Dermis blood vessel endothelial cell (primary cell): ENCODE measurements at places on chromosomes 1 and 21. TPM values are rescaled to one million over a fixed set of nuclear protein-coding genes. Genes with fewer than 3 reads are reported as not detected.

DNA sequence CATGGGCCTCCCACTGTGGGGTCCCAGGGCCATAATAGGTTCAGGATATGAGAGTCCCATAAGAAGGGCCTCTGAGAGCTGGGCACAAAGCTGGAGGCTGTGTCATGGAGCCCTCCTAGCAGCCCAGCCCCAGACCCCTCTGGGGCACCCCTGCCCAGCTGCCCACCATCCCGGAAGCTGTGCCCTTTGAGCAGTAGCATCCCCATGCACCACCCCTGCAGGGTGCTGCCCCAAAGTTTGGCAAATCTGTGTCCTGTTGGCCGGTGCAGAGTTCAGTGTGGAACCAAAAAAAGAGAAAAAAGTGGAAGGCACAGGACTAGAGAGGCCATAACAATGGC, 17.6 kb downstream of the TNNT2 start:
- DNase-seq: no peak

- no peak for DNase-seq
These were observed 16.0 kb downstream of the FNBP1L start for GRCh38 chr1:93463960-93464359.

DNA sequence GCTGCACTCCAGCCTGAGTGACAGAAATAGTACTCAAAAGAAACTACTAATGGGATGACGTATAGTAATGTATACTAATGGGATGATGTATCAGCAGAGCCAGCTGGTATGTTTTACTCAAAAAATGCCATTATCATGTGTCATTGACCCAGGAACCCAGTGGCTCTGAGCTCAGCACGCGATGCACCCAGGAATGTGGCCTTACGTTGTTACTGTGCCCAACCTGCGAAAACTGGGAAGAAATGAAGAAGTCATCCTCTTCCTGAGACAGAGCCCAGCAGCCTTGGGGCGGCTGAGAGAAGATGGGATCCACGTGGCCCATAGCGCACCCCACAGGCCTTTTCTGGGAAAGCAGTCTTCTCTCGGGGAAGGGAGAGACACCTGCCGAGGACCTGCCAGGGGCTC, 8.8 kb downstream of the UBE2J2 start:
- peak; percentile 62 for DNase-seq

DNA sequence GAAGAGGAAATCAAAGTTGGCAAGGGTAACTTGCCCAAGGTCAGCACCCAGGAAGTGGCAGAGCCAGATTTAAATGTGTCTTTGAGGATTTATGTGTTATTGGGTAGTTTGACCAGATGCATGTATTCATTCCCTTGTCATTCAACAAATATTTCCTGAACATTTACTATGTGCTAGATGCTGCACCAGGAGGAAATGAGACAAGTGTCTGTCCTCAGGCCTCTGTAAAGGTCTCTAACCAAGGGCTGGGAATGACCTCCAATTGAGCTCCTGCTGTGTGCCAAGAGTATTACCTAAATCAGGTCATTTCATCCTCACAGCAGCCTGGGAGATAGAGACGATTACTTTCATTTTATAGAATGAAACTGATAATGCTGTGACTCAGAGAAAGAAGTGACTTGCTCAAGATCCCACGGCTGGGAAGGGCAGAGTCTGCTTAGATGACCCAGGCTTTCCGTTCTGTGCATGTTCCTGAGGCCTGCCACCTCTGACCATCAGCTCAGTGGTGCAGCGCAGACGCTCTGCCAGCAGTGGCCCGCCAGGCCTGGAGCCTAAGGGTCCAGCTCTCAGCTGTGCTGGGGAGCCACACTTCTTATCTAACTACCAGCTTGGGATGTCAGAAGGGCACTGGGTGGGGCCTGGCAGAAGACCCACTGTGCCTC, 3.5 kb upstream of the TTC22 start:
- no peak for DNase-seq

DNA sequence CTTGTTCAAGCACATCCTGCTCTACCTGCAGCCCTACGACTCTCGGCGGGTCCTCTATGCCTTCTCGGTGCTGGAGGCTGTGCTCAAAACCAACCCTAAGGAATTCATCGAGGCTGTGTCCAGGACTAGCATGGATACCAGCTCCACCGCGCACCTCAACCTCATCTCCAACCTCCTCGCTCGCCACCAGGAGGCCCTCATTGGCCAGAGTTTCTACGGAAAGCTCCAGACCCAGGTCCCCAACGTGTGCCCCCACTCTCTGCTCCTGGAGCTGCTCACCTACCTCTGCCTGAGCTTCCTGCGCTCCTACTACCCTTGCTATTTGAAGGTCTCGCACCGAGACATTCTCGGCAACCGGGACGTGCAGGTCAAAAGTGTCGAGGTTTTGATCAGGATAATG, 74.3 kb upstream of the MORC3 start:
- DNase-seq: no peak

DNA sequence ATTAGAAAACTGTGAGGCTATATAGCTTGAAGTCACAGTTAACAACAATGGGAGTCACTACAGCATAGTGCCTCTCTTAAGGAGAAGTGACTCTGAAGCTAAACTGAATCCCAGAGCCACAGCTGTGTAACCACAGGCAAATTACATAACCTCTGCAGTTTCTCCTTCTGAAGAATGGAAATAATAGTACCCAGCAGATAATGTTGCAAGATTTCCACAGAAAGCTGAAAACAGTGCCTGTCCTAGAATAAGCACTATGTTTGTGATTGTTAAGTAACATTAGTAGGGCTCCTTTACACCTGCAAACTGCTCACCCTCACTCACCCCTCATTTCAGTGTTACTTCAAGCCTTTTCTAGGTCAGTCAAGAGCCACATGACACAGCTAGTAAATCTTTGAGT, 886.7 kb downstream of the PLA2G4A start:
- DNase-seq: no peak

KCNK1 gene
- total RNA-seq: 0.17 TPM in 1 of 2 replicates, not detected in the other

- DNase-seq: peak; percentile 42
These were observed 15.3 kb downstream of the CLCC1 start for GRCh38 chr1:108947871-108948525.

GRCh38 chr1:204503122-204503912, 8.7 kb upstream of the PIK3C2B start:
- DNase-seq: peak; percentile 84

GJB5 gene
- 0.17 TPM in 1 of 2 replicates, not detected in the other for total RNA-seq

DNA sequence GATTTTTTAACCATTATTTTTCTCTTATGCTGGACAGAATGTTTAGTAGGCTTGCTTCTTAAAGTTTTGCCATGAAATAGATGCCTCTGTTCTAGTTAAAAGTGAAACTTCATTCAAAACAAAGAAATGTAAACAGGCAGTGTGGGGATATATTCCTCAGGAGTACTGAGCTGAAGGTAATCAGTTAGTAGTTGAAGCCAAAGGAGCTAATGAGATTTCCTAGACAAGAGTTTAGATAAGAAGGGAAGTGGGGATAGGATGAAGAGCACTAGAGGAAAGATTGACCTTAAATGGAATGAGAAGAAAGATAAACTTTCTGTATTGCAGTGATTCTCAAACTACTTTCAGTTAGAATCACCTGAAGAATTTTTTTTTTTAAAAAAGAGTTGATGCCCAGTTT, 23.9 kb downstream of the PRRC2C start:
- DNase-seq: no peak

DNA sequence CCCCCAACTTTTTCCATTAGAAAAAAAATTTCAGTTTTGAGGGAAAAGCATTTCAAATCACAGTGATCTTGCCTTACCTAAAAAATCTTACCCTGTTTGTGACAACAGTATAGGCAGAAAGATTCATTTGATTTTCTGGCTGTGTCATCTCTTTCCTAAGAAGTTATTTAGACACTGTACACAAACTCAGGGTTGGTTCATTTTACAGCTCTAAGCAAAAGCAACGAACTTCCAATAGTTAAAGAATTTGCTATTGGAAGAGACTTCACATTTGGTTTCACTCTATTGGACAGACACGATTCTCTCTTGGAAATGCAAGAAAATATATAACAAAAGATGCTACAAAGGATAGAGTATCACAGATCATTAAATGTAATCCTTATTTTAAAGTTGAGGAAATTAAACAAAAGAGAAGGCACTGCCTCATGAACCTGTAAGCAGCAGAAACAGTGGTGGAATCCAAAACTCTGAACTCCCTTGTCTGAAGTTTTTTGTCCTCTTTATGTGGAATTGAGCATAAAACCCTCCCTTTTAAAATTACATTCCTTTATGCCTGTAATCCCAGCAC, 20.8 kb downstream of the EYA3 start:
- DNase-seq: no peak

- DNase-seq: no peak
These were observed 397.7 kb upstream of the POU3F1 start for GRCh38 chr1:38444311-38444710.

- peak; percentile 12 for DNase-seq
These were observed 66.3 kb downstream of the CNST start for GRCh38 chr1:246632281-246633168.

PGLYRP3 gene
- not detected in 2 replicates for total RNA-seq

DNA sequence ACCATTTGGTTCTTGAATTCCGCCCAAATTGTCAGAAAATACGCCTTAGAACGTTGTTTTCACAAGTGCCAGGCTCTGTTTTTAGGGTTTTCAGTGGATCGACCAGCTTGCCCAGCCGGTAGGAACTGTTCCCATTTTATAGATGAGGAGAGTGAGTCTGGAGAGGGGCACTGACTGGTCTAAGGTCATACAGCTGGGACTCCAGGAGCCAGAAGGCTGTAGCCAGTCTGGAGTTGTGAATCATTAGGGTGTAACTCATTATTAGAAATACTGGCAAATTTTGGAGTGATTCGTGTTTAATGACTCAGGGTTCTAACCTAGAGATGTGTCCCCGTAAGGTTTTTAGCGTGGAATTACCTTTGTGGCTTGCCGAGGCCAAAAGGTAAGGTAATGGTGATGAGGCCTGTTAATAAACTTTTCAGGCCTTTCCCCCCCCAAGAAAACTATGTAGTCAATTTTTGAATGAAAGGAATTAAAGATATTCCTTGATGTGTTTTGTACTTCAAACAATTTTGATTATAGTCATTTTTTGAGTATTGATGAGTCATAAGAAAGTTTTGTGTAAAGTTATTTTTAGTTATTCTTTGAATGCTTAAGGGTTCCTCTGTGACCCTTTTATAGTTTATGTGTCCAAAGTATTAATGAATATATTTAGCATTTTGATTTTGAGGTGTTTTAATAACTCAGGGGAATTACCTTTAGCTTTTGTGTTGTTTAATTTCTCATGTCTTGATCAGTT, 2.1 kb downstream of the DYRK1A start:
- DNase-seq: peak; percentile 52

DNA sequence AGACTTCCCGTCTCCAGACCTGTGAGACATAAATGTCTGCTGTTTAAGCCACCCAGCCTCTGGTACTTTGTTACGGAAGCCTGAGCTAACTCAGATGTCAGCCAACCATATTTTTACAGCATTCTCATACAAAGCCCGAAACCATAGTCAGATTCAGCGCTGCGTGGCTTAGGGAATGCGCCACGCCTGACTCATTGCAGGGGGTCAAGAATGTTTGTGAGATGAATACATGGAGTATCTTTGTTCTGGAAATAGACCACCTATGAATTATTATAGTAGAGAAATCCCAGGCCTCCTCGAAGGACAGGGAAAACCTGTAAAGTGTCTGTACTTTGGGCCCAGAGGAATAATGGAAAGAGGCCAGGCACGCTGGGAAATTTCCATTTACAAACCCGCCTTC, 434.8 kb downstream of the CAMTA1 start:
- DNase-seq: no peak

DNA sequence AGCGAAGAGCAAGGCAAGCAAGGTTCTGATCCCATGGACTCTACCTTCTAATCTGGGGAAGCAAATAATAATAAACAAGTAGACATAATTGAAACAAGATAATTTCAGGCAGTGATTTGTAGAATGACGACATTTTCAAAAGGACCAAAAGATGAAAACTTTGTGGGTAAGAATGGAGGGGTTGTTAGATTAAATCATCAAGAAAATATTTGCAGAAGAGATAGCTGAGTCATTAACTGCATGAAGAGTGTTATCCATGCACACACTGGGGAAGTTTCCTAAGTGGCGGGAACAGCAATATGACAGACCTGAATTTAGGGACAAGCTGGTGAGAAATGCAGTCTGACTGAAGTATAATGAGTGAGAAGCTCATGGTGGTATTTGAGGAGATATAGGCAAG, 583.1 kb upstream of the RGS18 start:
- no peak for DNase-seq

KRTAP10-8 gene
- total RNA-seq: not detected in 2 replicates

GRCh38 chr21:41648591-41649031, 118.2 kb downstream of the RIPK4 start:
- DNase-seq: no peak

GRCh38 chr1:205284420-205285144, 37.0 kb downstream of the NUAK2 start:
- peak; percentile 98 for DNase-seq

DNA sequence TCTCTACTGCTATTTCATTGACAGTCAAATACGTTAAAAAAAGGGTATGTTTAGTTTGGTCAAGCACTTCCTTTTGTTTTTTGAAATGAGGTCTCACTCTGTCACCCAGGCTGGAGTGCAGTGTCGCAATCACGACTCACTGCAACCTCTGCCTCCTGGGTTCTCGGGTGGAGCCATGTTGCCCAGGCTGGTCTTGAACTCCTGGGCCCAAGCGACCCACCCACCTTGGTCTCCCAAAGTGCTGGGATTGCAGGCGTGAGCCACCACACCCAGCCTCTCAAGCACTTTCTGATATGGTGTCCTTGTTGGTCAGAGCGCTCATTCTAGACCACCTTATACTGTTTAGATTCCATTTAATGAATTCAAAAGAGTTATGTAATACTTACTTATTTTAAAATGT, 20.9 kb upstream of the RHBDL2 start:
- DNase-seq: no peak

GRCh38 chr1:19800076-19800804, 524 bp upstream of the TMCO4 start:
- DNase-seq: peak; percentile 56

DNA sequence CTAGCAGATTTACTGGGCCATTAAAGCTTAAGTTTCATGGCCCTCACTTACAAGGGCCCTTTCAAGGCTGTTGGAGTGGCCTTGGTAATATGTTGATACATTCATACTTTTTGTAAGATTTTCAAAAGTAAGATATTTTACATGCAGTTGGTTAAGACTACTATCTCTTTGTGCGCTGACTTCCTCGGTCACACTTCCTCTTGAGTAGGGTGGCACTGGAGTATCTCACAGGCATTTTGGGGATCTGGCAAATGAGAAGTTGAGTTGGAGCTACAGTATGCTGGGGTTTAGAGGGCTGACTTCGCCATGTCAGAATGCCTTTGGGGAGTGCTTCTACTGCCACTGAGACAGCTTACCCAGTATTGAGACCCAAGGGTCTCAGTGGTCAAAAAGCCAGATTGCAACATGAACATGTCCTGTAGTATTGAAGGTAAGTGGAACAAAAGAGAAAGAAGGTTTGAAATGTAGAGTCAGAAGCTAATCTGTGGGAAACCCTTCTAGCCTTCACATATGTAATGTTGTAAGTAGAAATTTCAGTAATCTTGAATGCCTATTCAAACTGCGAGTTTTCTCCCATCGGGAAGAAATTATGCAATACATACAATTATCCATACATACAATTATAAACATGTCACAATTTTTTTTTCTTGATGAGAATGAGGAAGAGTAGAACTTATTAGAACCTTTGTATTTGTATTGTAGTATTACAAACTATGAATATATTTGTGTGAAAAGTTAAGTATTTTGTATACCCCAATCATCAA, 32.3 kb upstream of the RALGPS2 start:
- no peak for DNase-seq

CD101 gene
- 0.17 and 0.19 TPM in 2 replicates for total RNA-seq
